ENCODE measurements at places on chromosomes 11 and 22. TPM values are rescaled to one million over a fixed set of nuclear protein-coding genes. Genes with fewer than 3 reads are reported as not detected.
A peak's percentile ranks its signal among the peaks of the same experiment; 100 is the strongest.

Gene CRYBB3
- total RNA-seq: not detected

Gene OAF
- total RNA-seq: 105 TPM

Gene GP1BB
- 0.27 TPM for total RNA-seq

Gene SNX32
- not detected for total RNA-seq

Gene TEX54
- total RNA-seq: not detected

Gene PELI3
- 8.7 TPM for total RNA-seq

Gene PARVA
- total RNA-seq: 46.4 TPM

Gene TRPC6
- not detected for total RNA-seq

Gene FXYD6
- 0.86 TPM for total RNA-seq

- no peak for DNase-seq
Measured at GRCh38 chr22:26952451-26953011, 295.1 kb downstream of the MIAT start.

DNA sequence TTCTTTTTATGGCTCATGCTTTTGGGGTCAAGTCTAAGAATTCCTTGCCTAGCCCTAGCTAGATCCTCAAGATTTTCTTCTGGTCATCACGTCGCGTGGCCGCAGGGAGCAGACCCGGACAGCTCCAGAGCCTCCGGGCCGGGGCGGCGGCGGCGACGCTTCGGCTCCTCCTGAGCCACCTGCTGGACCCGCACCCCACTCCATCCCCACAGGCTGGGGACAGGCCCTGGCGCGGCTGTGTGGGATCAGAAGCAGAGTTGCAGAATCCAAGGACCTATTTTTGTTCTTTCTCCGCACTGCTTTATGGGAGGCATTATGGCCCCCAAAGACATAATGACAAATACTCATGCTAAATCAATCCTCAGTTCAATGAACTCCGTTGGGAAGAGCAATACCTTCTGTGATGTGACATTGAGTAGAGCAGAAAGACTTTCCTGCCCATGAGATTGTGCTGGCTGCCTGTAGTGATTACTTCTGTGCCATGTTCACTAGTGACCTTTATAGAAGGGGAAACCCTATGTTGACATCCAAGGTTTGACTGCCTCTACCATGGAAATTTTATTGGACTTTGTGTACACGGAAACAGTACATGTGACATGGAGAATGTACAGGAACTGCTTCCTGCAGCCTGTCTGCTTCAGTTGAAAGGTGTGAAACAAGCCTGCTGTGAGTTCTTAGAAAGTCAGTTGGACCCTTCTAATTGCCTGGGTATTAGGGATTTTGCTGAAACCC, 12.4 kb upstream of the SCARF2 start:
- DNase-seq: no peak

DNA sequence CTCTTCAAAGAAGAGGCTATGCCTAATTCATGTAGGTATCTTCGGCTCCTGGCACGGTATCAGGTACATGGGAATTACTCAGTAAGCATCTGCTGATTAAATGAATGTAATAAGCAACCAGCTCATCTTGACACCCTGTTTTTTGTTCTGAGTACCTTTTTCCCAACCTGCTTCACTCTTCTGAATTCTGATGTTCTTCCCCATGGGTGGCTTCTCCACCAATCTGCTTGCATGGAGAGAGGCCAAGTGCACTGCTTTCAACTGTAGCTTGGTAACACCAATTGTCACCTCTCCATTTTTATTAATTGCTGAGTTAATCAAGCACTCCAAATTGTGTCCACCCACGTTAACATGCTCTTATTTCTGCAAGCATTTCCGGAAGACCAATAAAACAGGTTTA, 40.5 kb downstream of the LARGE1 start:
- no peak for DNase-seq

GRCh38 chr11:45850446-45850845, 3.2 kb downstream of the CRY2 start:
- peak; percentile 27 for DNase-seq

DNA sequence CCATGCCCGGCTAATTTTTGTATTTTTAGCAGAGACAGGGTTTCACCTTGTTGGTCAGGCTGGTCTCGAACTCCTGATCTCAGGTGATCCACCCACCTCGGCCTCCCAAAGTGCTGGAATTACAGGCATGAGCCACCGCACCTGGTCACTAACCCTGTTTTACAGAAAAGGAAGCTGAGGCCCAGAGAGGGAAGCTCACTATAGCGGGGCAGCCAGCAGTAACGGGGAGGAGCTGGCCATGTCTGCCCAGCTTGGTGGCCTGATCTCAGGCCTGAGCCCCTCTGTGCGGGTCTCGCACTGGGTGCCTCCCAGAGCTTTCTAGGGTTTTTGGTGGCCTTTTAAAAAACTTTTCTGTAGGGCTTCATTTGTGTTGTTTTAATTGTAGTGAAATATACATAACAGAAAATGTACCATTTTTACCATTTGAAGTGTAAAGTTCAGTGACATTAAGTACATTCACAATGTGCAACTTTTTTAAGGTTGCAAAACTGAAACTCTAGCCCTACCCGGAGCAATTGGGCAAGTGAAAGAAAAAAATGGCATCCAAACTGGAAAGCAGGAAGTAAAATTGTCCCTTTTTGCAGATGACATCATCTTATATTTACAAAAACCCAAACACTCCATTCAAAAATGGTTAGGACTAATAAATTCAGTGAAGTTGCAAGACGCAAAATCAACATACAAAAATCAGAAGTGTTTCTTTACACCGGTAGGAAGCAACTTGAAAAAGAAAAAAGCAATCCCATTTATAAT, 14.5 kb upstream of the CYTH4 start:
- DNase-seq: no peak

DNA sequence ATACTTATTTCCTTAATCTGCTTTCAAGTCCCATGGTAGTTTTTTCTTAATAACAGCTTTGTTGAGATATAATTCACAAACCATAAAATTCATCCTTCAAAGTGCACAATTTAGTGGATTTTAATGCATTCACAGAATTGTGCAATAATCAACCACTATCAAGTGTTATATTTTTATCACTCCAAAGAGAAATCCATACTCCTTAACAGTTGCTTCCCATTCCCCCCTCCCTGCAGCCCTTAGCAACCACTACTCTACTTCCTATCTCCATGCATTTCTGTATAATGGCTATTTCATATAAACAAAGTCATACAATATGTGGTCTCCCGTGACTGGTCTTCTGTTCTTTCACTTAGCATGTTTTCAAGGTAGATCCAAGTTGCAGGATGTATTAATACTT, 18.8 kb upstream of the NUP50 start:
- no peak for DNase-seq

- no peak for DNase-seq
Measured at GRCh38 chr11:65215441-65216076, 33.8 kb downstream of the CAPN1 start.

- DNase-seq: peak; percentile 26
Measured at GRCh38 chr11:33775832-33776470, 1.6 kb upstream of the FBXO3 start.

- peak; percentile 56 for DNase-seq
Measured at GRCh38 chr11:60914633-60915247, 782 bp downstream of the TMEM109 start.

GRCh38 chr11:72003776-72004171, 5.1 kb downstream of the IL18BP start:
- DNase-seq: no peak

Measured in M059J (cell line).